Fibroblast of skin of right quadriceps (primary cell): ENCODE measurements at places on chromosomes 4 and X.

- peak; percentile 66 for DNase-seq
These were observed 60.7 kb downstream of the GAB1 start for GRCh38 chr4:143397335-143397734.

GRCh38 chrX:40061871-40062524, 35.8 kb downstream of the BCOR start:
- DNase-seq, result no peak

GRCh38 chrX:153474718-153475117, 4.3 kb upstream of the HAUS7 start:
- peak; percentile 79 for DNase-seq

DNA sequence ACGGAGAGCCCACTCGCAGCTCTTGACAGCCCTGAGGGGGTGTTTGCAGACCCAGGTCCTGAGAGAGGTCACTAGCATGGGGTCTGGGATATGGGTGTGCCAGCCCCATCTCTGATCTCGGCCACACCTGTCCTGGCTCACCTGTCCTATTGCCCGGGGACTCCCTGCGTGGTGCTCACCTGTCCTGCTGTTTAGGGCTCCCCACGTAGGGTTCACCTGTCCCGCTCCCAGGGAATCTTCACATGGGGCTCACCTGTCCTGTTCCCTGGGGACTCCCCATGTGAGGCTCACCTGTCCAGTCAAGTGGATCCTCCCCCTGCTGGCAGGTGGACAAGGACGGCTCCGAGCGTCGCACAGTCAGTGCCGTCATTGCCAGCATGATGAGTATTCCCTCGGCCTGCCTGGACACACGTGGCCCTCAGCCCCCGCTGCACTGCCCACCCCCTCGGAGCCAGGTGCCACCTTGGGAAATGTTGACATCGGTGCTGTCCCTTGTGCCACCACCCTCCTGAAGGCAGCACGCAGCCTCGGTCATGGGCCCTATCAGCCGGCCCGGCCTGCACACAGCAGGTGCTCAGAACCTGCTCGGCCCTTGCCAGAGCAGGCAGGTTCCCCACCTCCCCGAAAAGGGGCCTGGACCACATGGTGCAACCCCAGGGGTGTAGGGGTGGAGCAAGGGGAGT, 6.3 kb downstream of the SLC49A3 start:
- no peak for DNase-seq

- DNase-seq, result no peak
These were observed 18.4 kb upstream of the ODAM start for GRCh38 chr4:70177090-70177489.
